ENCODE measurements at places on chromosomes 1 and 21. TPM values are rescaled to one million over a fixed set of nuclear protein-coding genes. Genes with fewer than 3 reads are reported as not detected.

DNA sequence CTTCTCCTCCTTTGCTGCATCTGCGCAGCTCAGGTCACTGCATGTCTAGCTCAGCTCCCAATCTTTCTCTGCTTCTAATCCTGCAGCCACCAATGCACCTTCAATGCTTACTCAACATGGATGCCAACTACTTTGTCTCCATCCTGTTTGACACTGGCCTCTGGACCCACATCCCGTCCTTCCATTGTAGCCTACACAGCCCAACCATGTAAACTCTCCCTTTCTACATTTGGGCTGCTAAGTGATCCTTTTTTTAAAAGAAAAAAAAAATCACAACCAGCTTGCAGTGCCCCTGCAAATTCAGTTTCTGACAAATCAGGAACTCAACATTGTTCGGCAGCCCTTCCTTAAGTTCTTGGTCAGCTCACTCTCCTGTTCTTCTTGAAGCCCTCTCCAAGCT lies 9.4 kb upstream of the CRABP2 start:
- no peak for DNase-seq

GRCh38 chr1:6580593-6581409 lies 1.0 kb downstream of the ZBTB48 start:
- no peak for DNase-seq

GRCh38 chr1:211829343-211830054 lies 1.1 kb downstream of the LPGAT1 start:
- peak; percentile 37 for DNase-seq

DNA sequence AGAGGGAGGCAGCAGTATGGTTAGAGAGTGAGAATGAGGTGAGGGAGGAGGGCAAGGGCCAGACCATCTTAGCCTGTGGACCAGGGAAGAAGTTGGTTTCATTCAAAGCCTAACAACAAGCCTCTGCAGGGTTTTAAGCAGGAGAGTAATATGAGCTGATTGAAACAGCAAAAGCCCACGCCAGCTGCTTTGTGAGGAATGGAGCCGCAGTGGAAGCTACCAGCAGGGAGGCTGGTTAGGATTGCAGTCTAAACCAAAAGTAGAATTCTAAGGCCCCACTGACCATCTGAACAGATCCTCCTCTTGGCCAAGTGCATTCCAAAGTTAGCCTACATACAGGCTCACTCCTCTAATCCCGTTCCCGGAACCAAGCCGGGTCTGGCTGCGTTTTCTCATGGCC lies 44.8 kb downstream of the OLFML3 start:
- no peak for DNase-seq

- DNase-seq, result no peak
Measured at GRCh38 chr21:33886321-33886720, 29.3 kb downstream of the ATP5PO start.

Gene SEMA6C
- total RNA-seq, result 66.7 TPM

Gene CCT3
- 145 TPM for total RNA-seq

Measured in heart left ventricle (tissue), 16 donors.